Activated CD4-positive, alpha-beta T cell treated with anti-CD3 and anti-CD28 coated beads for 4 hours (primary cell): ENCODE measurements at places on chromosomes 2 and 18.

DNA sequence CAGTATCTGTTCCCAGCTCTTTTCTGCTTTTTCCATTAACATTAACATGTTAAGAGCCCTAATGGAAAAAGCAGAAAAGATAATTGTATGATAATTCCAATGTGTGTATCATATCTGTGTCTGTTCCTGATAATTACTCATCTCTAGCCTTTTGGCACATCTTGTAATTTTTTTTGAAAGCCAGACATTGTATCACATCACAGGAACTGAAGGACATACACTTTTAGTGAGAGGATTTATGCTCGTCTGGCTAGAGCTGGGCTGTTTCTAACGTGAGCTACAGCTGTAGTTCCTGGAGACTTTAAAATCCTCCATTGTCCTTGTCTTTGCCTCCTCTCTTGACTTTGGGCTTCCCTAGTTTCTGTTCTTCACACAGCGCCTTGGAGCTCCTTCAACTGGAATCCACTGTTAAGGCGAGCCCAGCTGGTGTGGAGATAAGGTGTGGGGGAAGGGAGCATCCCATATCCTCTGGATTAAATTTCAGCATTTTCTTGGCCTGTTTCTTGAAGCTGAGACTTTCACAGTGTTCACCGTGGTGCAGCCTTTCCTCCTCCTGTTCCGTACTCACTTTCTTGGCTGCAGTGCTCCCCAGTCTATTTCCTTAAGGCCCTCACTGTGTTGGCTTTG is 211.5 kb downstream of the GALR1 start:
- no peak for DNase-seq

DNA sequence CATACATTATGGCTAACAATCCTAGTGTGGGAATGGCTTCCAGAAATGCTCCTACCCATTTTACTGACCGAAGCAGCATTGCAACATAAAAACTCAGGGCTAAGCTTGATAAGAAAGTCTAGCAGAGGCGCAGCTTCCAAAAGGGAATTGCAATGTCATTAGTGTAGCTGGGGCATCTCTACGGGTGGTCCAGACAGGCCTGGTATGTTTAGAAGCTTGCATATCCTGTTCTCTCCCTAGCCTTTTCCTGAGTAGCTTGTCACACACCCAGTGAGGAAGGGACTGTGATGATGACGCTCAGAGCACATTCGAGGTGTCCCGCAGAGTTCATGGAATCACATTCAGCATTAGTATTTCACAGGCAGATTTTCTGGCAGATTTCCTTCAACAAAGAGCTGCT is 38.0 kb upstream of the COL5A2 start:
- DNase-seq = no peak

DNA sequence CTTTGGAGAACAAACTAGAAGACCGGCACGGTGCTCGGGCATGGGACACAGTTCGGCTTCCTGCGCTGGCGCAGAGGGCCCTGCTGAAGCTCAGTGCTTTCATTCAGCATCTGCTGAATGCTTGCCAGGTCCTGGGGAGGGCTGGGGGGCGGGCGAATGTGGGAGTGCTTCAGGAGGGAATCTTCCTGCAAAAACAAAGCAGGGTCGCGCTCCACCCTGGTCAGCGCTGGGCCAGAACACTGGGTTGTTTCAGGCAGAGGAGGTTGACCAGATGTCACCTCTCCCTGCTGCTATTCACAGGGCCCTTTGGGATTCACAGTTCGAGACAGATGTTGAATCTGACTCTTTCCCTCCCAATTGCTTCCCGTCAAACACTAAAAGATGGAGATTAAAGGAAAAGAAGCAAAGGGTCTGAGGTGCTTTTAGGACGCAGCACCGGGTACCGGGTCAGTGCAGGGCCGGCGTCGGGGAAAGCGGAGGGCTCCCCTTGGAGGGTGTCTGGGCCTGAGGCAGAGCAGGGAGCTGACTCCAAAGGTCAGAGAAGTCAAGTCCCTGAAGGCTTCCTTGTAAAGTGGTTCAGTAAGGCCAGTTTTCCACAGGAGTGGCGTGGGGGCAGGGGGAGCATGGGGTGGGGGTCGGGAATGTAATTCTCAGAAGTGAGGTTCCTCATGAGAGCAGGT is 82.1 kb upstream of the PXDN start:
- DNase-seq = no peak

DNA sequence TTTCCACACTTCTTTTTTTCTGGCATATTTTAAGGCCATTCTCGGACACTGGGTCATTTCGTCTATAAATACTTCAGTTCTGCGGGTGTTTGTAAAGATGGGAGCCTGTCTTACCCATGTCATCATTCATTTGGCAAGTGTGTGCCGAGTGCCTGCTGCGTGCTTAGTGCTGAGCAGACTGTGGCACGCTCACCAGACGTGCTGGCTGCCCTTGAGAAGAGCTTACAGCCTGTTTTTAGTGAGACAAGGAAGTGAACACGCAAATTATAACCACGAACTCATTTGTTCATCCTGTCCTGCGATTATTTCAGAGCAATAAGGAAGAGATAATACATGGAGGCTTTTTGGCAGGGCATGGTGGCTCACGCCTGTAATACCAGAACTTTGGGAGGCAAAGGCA is 10.4 kb upstream of the STON1 start:
- no peak for DNase-seq

- no peak for DNase-seq
Observed at GRCh38 chr2:174846941-174847938, 83.0 kb upstream of the CHRNA1 start.

DNA sequence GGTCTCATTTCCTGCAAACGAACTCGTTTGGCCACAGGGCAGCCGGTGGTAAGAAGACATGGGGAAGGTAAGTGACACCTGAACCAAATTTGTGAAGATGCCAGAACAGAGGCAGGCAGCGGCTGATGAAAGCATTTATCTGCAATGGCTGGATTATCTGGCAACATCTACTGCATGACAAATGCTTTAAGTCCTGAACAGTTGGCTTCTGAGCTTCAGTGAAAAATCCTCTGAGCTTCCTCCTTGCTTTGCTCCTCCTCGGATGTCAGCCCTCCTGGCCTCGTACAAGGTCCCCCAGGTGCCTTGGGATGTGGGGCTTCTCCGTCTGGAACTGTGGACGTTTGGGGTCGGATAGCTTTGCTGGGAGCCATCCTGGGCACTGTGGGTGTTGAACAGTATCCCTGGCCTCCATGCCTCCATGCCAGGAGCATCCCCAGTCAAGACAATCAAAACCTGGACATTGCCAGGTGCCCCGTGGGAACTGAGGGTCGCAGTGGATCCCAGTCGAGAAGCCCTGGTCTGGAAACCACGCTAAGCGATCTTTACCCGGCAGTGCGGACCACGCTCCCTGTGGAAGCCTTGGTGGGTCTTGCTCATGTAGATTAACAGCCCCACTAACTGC is 49.3 kb downstream of the KCNG2 start:
- DNase-seq = no peak
